ENCODE measurements at places on chromosomes 3 and 15. TPM values are rescaled to one million over a fixed set of nuclear protein-coding genes. Genes with fewer than 3 reads are reported as not detected.

Gene SCAMP2
- total RNA-seq = 29.9 TPM

Gene SRGAP3
- 2.2 TPM for total RNA-seq

Gene PYGO1
- total RNA-seq = 15.9 TPM

Gene HHLA2
- not detected for total RNA-seq

Gene C2CD4A
- total RNA-seq = not detected

Gene MUC13
- not detected for total RNA-seq

Gene GNL3
- total RNA-seq = 126 TPM

Gene CD86
- total RNA-seq = not detected

Gene IMPG2
- 0.73 TPM for total RNA-seq

Gene HYAL1
- 0.65 TPM for total RNA-seq

Gene BFSP2
- not detected for total RNA-seq

Gene MKRN3
- total RNA-seq = not detected

Gene SUCLG2
- total RNA-seq = 52.7 TPM

Gene CELSR3
- 1.6 TPM for total RNA-seq

Gene LCTL
- total RNA-seq = 7.8 TPM

Gene RTF1
- total RNA-seq = 29.1 TPM

Gene SLC22A14
- 0.49 TPM for total RNA-seq

Measured in hair follicle dermal papilla cell (primary cell).